HS-5 (cell line): ENCODE measurements at places on chromosomes 16 and 17.

DNA sequence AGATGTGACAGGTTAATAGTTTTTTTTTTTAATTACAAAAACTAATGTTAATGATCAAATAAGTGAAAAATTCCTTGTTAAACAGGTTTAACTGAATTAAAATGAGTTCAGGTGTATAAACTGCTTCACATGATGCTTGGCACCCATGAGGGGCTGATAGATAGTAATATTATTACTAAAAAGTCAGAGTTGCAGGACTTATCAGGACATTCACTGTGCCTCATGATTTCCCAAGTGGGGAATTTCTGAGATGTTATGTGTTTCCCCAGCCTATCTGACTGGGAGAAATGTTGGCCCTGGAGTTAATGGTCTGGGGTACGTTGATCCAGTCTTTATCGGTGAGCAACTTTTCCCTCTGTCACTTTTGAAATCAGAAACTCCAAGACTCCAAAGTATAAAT is 102.1 kb downstream of the PLCG2 start:
- no peak for DNase-seq

GRCh38 chr17:57236686-57237299 is 19.5 kb upstream of the MSI2 start:
- DNase-seq, result no peak

- no peak for DNase-seq
Observed at GRCh38 chr17:77859035-77859810, 99.3 kb upstream of the TNRC6C start.

DNA sequence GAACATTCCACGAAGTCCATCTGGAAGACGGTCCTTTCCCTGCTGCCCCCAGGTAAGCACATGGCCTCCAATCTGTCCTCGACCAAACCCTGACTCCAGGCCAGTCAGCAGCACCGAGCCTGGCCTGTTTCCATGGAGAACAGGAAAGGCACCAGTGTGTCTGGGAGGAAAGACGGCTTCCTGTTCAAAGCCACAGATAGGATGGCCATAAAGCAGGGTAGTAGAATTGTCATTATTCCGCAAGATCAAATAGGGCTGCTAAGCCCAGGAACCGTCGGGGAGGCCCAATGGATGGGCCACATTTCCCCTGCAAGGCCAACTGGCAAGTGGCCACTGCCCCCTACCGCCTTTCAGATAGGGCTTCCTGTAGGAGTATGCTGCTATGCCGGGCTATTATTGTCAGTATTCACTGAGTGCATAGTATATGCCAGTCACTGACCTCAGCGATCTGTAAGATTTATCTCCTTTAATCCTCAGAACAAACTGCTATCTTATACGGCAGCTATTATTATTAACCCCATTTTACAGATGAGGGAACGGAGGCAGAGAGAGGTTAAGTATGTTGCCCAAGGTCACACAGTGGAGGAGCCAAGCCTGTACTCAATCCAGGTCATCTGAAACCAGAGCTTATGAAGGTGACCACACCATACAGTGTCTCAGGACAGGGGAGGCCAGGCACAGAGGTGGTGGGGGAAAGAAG is 23.0 kb upstream of the PLCG2 start:
- DNase-seq, result no peak

GRCh38 chr17:18859256-18859655 is 1.3 kb downstream of the PRPSAP2 start:
- no peak for DNase-seq

DNA sequence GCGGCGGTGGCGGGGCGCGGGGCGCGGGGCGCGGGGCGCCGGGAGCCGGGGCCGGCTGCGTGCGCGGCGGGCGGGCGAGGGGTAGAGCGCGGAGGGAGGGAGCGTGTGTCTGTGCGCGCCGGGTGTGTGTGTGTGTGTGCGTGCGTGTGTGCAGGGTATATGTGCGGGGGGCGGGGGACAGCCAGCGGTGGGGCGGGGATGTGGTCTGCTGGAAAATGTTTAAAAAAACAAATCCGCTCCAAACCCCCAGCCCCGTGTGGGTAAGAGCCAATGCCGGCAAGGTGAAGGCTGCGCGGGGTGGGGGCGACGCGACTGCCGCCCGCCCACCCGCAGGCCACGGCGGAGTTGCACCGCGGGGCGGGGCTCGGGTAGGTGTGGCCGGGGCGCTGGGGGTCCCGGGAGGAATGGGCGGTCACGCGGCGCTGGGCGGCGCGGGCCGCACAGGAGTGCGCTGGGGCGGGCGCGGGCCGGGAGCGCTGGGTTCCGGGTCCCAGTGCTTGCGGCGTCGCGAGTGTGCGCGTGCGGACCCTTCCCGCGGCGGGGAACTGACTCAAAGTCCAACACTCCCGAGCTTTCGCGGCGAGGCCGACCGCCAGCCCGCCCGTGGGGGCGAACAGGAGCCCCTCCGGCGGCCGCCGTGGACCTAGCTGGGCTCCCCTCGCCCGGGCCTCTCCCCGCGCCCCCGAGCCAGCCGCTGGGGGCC is at the start of gene CYGB:
Gene CYGB, minus strand, starts transcription at position 132 of the 703 bp plus-strand sequence. CDS start 167 bp downstream, outside the sequence.
- no peak for DNase-seq
